ENCODE measurements at places on chromosomes 7 and 10.

- DNase-seq: no peak
- H3K4me1 ChIP-seq: peaks cover 19% of the 10 kb centered on the region
- H3K27me3 ChIP-seq: no peaks in the 10 kb centered on the region
- no peak overlapping the region for H3K4me3 ChIP-seq
- H3K27ac ChIP-seq: no peak overlapping the region
These were observed 3.2 kb upstream of the MRPS24 start for GRCh38 chr7:43872406-43873110.

- H3K4me3 ChIP-seq: no peak overlapping the region
- H3K4me1 ChIP-seq: peaks cover 7% of the 10 kb centered on the region
- H3K27me3 ChIP-seq: no peaks in the 10 kb centered on the region
- H3K27ac ChIP-seq: no peak overlapping the region
- H3K36me3 ChIP-seq: no peaks in the 10 kb centered on the region
These were observed 175.4 kb upstream of the AHR start for GRCh38 chr7:17123020-17123419.

- no peak for DNase-seq
- H3K4me3 ChIP-seq: no peak overlapping the region
- no peak overlapping the region for H3K27ac ChIP-seq
- H3K4me1 ChIP-seq: no peaks in the 10 kb centered on the region
- H3K36me3 ChIP-seq: no peaks in the 10 kb centered on the region
- no peaks in the 10 kb centered on the region for H3K27me3 ChIP-seq
These were observed 20.2 kb upstream of the PFKFB3 start for GRCh38 chr10:6182454-6183098.

- H3K4me3 ChIP-seq: no peak overlapping the region
- DNase-seq: no peak
- no peak overlapping the region for H3K27ac ChIP-seq
- no peaks in the 10 kb centered on the region for H3K4me1 ChIP-seq
- H3K27me3 ChIP-seq: no peaks in the 10 kb centered on the region
These were observed 260.8 kb downstream of the SKAP2 start for GRCh38 chr7:26603631-26604030.

DNA sequence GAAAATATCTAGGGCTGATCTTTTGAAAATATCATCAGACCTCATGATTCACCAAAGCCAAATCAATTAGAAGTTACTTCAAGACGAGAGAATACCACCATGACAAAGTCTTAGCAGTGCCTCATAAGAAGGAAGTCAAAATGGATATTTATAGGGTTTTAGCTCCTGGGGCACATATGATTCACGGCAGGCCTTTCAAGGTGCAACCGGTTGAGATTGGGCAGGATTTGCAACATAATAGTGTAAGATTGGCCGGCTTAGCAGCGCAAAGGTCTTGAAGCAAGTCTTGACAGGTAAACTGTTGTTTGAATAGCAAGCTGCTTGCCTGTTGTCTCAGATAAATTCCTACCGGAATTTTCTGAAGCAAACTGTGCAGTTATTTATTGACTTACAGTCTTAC lies 17.5 kb downstream of the ADRB1 start:
- H3K4me3 ChIP-seq: no peak overlapping the region
- no peak for DNase-seq
- H3K36me3 ChIP-seq: no peaks in the 10 kb centered on the region
- H3K4me1 ChIP-seq: no peaks in the 10 kb centered on the region
- no peak overlapping the region for H3K27ac ChIP-seq

DNA sequence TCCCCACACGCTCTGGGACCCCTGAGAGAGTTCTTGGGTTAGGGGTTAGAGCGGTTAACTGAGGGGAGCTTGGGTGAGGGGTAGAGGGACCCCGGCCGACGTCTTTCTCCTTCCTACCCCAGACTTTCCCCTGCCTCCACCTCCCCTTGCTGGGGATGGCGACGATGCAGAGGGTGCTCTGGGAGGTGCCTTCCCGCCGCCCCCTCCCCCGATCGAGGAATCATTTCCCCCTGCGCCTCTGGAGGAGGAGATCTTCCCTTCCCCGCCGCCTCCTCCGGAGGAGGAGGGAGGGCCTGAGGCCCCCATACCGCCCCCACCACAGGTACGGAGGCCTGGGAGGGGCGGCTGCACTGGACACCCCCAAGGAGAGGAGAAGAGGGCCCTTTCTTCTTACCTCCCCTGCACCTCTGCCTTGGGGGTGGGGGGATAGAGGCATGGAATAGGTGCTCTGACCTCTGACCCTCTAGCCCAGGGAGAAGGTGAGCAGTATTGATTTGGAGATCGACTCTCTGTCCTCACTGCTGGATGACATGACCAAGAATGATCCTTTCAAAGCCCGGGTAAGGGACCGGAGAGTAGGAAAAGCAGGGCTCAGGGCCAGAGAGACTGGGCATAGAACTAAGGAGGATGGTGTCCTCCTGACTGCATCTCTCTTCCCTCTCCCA lies 1.1 kb downstream of the ZYX start:
- peak; percentile 30 for DNase-seq
- H3K4me1 ChIP-seq: peaks cover 44% of the 10 kb centered on the region
- H3K36me3 ChIP-seq: no peaks in the 10 kb centered on the region
- H3K27me3 ChIP-seq: no peaks in the 10 kb centered on the region
- peak overlapping the region; percentile 23 for H3K27ac ChIP-seq
- peak overlapping the region; percentile 98 for H3K4me3 ChIP-seq

DNA sequence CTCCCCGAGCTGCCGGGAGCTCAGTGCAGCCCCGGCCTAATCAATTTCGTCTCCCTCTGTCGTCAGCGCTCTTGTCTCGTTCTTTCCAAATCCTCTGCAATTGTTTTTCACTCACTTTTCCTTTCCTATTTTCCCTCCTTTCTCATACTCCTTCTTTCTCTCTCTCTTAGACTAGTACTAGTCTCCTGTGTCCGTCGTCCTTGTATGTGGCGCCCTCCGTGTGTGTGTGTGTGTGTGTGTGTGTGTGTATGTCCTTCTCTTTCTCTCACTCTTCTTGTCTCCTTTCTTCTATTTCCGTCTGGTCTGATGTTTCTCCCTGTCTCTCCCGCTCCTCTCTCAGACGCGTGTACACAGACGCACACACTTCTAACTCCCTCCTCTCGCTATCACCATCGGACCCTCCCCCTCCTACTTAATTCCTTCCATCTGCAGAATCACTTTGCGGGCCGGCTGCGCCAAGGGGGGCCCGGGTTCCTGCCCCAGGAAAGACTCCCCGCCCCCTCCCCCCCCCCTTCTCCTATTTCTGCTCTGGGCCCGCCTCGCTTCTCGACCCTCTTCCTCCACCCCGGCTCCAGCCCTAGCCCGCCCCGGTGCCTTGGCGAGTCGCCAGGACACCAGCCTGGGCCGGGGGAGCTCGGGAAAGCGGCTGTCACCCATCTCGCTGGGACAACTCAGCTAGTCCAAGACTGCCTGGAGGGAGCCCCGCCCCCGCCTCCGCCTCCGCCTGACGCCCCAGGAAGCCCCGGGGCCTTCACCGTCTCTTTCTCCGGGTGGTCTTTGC lies 743 bp upstream of the ZCCHC24 start:
- H3K36me3 ChIP-seq: no peaks in the 10 kb centered on the region
- peak overlapping the region; percentile 73 for H3K4me3 ChIP-seq
- no peak overlapping the region for H3K27ac ChIP-seq
- DNase-seq: no peak
- H3K27me3 ChIP-seq: no peaks in the 10 kb centered on the region

GRCh38 chr7:91103363-91103762 lies 160.9 kb upstream of the FZD1 start:
- H3K4me1 ChIP-seq: no peaks in the 10 kb centered on the region
- no peaks in the 10 kb centered on the region for H3K27me3 ChIP-seq
- peaks cover 7% of the 10 kb centered on the region for H3K36me3 ChIP-seq

GRCh38 chr7:77353407-77353721 lies 62.8 kb downstream of the GSAP start:
- peaks cover 19% of the 10 kb centered on the region for H3K4me1 ChIP-seq
- no peak overlapping the region for H3K4me3 ChIP-seq
- H3K27ac ChIP-seq: no peak overlapping the region
- no peaks in the 10 kb centered on the region for H3K27me3 ChIP-seq
- DNase-seq: no peak

DNA sequence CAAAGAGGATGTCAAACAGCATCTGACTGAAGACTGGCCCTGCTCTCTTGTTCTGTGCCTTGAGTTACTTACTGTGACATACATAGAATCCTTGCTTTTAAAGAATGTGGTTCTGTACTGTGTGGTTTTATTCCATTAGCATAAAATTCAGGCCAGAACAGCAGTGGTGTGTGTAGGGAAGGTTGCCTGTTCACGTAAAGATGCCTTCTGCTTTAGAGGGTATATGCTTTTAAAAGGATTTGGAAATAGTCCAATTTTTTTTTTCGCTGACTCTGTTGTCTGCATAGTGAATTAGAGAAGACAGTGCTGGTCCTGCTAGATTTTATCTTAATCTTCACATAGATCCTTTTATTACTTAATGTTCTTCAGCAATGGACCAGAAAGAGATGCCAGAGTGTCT lies 470.8 kb upstream of the SEMA3A start:
- no peak for DNase-seq
- no peaks in the 10 kb centered on the region for H3K27me3 ChIP-seq
- no peak overlapping the region for H3K4me3 ChIP-seq
- no peaks in the 10 kb centered on the region for H3K36me3 ChIP-seq

DNA sequence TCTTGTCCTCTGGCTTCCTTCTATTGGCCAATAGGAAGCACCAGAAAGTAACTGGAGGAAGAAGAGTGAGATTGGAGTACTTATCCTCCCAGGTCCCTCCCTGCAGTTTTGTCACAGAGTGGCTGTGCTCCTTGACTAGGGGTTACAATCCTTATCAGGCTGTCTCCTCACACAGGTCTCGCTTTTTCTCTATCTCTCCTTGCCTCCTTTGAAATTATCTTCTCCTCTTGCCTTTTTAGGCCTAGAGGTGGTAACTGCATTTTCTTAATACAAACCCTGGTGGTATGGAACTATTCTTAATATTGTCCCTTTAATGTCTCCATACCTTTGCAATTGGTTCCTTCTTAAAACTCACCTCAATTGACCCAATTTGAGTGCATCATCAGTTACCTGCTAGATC lies 2.7 kb downstream of the PRSS37 start:
- H3K27me3 ChIP-seq: no peaks in the 10 kb centered on the region
- no peak overlapping the region for H3K27ac ChIP-seq
- H3K4me3 ChIP-seq: no peak overlapping the region
- no peaks in the 10 kb centered on the region for H3K4me1 ChIP-seq
- no peaks in the 10 kb centered on the region for H3K36me3 ChIP-seq
- DNase-seq: no peak

DNA sequence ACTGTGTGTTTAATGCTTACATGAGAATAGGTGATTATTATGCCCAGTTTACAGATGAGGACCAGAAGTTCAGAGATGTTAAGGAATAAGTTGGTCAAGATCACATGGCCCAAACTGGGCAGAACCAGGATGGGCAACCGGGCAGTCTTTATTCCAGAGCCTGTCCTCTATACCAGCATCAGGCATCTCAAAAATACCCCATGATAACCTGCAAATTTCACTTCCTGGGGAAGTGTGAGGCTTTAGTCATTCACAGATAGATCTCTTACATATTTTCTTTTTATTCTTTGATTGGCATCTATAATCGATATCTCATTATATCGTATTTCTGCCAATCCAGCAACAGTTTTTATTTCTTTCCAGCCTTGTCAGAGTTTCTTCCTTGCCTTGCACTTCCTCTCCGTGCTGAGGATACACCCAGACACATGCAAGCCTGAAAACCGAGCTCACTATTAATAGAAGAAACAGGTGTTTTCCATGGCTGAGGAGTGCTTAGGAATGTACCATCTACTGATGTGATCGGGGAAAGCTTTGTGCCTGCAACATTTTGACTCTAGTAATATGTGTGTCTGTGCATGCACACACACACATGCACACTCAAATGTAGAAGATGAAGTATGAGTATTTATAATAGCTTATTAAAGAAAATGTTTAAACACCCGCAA lies 82.4 kb downstream of the CREM start:
- no peak overlapping the region for H3K4me3 ChIP-seq
- no peak overlapping the region for H3K27ac ChIP-seq
- no peak for DNase-seq

DNA sequence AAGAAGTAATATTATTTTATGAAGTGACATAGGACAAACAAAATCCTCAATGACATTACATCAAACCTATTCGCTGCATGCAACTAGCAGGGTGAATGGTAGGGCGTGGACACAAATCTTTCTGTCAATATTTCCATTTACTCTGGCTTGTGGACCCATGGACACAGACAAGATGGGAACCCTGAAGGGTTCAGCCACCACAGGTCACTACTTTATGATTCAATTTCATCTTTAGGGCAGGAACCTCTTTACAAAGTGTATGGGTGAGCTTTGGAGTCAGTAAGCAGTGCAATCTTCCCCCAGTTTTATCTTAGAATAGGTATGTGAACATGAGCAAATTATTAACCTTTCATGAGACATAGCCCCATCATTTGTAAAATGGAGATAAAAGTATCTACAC lies 982.4 kb upstream of the LRRTM3 start:
- H3K27ac ChIP-seq: no peak overlapping the region
- H3K4me1 ChIP-seq: no peaks in the 10 kb centered on the region
- DNase-seq: no peak
- no peak overlapping the region for H3K4me3 ChIP-seq

DNA sequence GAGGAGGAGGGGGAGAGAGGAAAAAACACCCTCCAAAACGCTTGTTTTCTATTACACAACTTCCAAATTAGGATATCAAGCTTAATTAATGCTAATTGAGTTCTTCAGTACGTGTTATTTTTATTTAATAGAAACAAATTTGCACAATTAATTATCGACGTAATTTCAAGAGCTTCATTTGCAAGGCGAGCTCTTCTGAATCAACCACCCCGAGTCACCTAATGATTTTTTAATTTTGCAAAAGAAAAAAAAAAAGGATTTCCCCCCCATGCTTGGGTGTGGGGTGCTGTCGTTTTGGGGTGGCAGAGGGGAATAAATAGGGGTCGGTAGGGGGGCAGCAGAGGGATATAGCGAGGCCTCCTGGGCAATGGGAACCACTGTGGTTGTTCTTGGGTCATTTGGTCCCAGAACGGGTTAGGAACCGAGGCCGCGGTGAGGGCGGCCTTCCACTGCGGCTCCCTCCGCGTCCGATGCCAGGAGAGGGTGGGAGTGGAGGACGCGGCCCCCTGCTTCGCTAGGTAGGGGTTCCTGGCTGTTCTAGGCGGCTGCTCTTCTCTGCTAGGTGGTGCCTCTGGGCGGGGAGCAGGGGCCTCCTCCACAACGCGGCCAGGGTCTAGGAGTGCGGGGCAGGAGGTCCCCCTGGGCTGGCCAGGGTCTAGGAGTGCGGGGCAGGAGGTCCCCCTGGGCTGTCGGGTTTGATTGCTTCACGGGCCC lies 7.3 kb downstream of the UNCX start:
- no peaks in the 10 kb centered on the region for H3K36me3 ChIP-seq
- H3K27ac ChIP-seq: no peak overlapping the region
- peaks cover 81% of the 10 kb centered on the region for H3K27me3 ChIP-seq
- peaks cover 14% of the 10 kb centered on the region for H3K4me1 ChIP-seq
- peak; percentile 24 for DNase-seq
- H3K4me3 ChIP-seq: no peak overlapping the region

DNA sequence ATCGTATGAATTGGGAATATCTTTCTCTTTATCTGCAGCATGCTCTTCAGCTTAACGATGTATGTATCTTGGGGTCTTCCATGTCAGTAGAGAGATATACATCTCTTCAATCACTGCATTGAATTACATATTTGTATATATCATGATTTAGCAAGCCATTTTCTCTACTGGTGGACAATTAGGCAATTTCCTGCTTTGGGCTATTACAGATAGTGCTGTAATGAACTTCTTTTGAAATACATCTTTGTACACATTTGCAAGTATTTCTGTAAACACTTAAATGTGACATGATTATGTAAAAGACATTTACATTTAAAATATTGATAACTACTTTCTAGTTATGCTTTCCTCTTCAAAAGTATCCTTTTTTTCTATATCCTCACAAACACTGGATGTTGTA lies 199.0 kb downstream of the PPP1R9A start:
- DNase-seq: no peak
- no peaks in the 10 kb centered on the region for H3K36me3 ChIP-seq
- no peaks in the 10 kb centered on the region for H3K4me1 ChIP-seq
